ENCODE measurements at places on chromosomes 5 and 9.

GRCh38 chr9:135835131-135835530, 72.2 kb downstream of the CAMSAP1 start:
- DNase-seq = no peak

DNA sequence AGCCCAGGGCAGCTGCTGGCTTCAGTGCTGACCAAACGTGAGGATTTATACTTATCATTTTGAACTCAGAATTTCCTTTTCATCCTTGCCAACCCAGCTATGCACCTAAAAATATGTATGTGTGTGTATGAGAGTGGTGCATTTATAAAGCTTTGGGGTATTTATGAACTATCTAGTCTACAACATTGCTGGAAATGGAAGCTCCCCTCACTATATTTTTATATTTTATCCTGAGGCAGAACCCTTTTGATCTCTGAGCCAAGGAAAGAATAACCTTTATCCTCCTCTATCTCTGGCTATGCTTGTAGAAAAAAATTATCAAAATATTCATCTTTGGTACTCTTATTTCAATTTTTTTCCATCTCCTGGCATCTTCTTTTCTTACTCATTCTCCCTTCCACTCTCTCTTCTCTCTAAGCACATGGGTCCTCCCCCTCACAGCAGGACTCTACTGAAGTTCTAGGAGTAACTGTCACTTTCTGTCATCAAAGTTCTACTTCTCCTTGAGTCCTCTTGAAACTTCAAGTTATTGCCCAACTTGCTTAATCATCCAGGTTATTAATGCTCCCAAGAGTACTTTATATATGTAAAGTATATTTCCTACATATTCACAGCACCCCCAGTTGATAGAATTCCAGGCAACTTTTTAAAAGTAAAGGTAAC, 190.9 kb downstream of the HINT1 start:
- DNase-seq = no peak

- no peak for DNase-seq
These were observed 3.7 kb downstream of the BAAT start for GRCh38 chr9:101381118-101381517.

DNA sequence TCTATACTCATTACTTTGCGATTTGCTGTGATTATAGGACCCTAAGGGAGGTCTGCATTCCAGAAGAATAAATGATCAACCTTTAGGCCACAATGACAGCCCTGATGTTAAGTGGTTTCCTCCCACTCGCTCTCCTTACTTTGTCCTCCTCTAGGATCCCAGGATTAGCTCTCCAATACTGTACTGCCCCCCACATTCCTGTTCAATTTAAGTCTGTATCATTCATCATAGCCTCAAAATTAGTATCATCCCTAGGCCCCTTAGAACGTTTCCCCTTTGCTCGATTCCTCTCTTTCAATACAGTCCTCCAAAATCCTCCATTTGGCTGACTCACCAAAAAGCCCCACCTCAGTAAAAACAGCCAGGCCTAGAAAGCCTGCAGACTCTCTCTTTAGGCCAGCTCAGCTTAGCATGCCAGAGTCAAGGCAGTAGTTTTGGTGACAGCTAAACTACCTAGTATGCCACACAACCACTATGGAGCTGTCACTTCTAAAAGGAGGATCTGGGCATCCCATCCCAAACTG, 24.4 kb downstream of the RNF145 start:
- DNase-seq = peak; percentile 70

- DNase-seq = peak; percentile 52
These were observed 32.5 kb upstream of the TRIO start for GRCh38 chr5:14110680-14111079.

DNA sequence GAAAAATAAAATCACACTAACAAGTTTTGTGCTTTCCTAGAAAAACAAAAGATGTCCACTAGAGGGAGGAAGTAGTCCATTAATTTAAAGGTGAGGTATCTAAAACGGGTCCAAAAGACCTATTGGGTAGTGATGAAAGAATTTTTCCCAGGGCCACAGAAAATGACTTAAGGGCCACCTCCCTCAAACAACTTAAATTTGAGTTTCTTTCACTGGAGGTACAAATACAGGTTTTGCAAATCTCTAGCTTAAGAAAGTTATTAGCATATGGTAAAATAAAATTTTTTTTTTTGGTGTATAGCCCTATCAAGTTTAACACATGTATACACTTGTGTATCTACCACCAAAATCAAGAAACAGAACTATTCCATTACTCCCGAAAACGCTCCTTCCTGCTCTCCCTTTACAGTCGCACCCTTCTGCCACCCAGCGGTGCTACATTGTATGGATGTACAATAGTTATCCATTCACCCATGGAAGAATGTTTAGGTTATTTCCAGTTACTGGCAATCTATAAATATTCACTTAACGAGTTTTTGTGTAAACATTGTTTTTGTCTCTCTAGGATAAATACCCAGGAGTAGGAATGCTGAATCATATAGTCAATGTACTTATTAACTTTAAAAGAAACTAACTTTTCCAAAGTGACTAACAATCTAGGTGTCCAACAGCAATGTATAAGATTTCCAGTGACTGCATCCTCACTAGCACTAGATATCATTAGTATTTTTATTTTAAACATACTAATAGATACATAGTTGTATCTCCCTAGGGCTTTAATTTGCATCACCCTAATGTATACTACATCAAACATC, 21.9 kb downstream of the DEPDC1B start:
- peak; percentile 86 for DNase-seq
